ENCODE measurements at places on chromosomes 3 and 15. TPM values are rescaled to one million over a fixed set of nuclear protein-coding genes. Genes with fewer than 3 reads are reported as not detected.

GRCh38 chr3:46829699-46830208 lies 33.5 kb downstream of the MYL3 start:
- DNase-seq, result no peak

GRCh38 chr3:30469133-30469532 lies 137.3 kb upstream of the TGFBR2 start:
- no peak for DNase-seq

GRCh38 chr3:146550743-146551510 lies 6.5 kb upstream of the PLSCR1 start:
- no peak for DNase-seq

GRCh38 chr15:67382723-67383122 lies 128.1 kb downstream of the IQCH start:
- DNase-seq, result no peak

- DNase-seq, result no peak
Measured at GRCh38 chr3:60309539-60310268, 941.5 kb downstream of the FHIT start.

DNA sequence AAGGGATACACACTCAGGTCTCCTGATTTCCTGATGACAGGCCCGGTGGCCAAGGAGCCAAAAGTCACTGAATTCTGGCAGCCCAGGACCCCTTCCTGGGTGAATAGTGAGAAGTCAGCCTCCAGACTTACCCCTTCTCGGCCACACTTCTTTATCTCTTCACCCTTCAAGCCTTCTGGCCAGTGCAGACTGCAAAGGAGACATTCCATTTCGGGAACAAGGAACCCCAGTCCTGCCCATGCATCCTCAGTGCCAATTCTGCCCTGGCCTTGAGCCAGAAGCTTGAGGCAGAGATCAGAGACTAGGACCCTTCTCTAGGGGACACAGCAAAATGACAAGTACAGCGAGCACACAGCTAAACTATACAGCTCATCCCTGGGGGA lies 28.8 kb downstream of the GRAMD2A start:
- no peak for DNase-seq

GRCh38 chr3:51610708-51611107 lies 60.3 kb upstream of the TEX264 start:
- no peak for DNase-seq

DNA sequence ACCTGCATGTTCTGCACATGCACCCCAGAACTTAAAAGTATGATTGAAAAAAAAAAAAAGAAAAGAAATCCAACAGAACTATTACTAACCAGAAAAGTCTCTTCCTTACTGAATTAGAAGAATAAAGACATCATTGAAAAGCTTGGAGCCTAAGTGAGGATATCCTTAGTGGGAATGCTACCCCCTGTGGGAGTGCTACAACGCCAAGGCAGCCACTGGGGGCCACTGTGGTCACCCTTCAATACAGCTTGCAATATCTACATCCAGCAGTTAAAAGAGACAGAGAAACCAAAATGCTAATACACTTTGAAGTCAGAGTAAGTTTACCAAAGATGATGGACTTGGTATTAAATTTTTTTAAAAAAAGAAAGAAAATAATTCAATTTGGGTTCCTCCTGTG lies 292.0 kb downstream of the PLCL2 start:
- no peak for DNase-seq

GRCh38 chr3:152385761-152386160 lies 117.0 kb downstream of the MBNL1 start:
- no peak for DNase-seq

- DNase-seq, result no peak
Measured at GRCh38 chr3:72750405-72750965, 97.8 kb downstream of the SHQ1 start.

- DNase-seq, result no peak
Measured at GRCh38 chr3:152839511-152839910, 4.6 kb downstream of the P2RY1 start.

DNA sequence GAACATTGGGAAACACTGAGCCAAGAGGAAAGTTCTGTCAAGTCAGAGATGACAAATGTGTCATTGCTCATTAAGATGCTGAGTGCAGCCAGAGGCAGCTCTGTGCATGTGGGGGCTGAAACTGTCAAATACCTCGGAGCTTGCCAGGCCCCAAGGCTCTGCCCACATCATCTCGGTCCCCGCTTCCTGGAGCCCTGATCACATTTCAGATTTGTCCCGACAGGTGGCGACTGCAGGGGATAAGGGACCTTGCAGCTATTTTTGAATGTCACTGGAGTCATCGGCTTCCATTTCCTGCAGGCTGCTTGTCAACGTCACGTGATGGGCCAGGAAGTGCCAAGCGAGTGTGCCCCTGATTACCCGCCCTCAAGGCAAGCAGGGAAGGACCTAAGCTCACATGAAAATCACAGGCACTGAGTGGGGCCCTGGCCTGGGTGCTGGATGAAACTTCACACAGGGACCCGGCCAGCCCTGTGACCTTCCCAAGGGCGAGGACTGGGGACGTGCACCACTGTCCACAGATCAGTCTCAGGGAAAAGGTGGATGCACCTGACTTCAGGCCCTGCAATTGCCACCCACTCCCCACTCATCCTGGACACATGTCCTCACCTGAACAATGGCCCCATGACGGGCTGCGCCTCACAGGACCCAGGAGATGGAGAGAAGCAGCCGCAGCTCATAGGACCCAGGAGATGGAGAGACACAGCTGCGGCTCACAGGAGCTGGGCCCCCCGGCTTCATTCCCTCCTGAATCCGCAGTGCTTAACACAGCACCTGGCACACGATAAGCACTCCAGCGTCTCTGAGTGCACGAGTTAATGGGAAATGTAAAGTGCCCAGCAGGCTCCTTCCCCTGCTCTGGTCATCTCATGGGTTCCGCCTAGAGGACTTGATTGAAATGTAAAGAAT lies 73.4 kb downstream of the NUP210 start:
- DNase-seq, result peak; percentile 5

- DNase-seq, result no peak
Measured at GRCh38 chr3:25894101-25894500, 104.2 kb downstream of the OXSM start.

- DNase-seq, result peak; percentile 85
Measured at GRCh38 chr3:137032465-137033120, 74.8 kb downstream of the IL20RB start.

DNA sequence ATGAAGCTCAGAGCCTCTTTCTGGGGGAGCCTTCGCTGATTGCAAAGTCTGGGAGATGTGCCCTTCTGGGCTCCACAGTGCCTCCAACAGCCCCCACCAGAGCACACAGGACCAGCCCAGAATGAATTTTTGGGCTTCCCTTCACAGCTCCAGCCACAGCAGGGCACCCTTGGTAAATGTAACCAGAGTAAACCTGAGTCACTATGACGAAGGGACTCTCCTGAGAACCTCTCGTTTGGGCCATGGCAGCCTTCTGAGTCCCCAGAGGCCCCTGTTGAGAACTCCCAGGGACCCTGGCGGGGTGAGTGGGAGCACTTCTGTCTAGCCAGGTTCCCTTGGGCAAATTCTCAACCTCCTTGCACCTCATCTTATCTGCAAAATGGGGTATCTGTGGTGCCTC lies 20.8 kb downstream of the FAM3D start:
- no peak for DNase-seq

- no peak for DNase-seq
Measured at GRCh38 chr15:65752151-65752700, 39.9 kb downstream of the DENND4A start.

GRCh38 chr15:63805993-63806980 lies 27.5 kb downstream of the HERC1 start:
- DNase-seq, result no peak

DNA sequence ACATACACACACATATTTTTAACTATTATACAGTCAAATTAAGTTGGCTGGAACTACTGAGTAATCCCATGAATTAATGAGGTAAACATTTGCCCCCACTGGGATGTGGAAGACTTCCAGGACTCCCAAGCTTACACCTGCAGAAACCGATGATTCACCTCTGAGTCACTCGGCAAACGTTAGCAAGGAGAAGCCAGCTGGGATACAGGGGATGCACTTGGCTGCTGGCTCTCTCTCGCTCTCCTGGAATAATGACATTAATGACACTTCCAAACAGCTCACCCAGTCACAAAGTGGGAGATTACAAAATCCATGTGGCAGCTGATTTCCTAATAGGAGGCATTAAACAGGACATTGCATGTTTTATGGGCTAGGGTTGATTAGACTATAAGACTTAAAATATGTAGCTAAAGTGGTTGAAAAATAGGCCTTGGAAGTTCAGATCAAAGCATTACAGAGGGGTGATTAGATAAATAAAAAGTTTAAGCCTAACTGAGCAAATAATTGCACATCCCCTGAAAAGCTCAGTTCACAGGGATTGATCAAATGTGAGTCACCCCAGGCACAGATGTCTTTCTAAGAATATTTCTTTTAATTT lies 500.9 kb downstream of the SOX2 start:
- peak; percentile 33 for DNase-seq

DNA sequence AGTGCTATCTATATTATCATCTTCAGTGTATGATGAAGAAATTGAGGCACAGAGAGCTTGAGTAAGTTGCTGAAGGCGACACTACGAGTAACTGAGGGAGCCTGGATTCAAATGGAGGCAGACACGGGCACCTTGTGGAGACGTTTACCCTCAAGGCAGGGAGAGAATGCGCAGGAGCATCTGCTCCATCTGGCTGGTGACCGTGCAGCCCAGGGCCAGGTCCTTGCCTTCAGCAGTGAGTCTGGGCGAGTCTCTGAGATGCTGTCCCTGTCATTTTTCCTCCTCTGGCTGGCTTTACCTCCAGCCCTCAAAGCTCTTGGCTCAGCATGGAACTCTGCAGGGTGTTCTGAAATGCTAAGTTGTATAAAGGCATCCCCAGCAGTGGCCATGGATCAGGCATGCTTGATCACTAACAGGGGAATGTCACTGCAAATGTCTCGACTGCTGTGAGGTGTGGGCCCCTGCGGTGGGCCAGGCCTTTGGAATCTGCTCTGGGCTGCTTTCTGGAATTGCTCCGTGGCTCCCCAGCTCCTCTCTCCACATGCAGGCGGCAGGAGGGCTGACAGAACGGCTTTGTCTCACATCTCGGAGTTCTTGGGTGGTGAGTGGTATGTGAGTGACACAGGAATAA lies 19.7 kb downstream of the SPSB4 start:
- no peak for DNase-seq

DNA sequence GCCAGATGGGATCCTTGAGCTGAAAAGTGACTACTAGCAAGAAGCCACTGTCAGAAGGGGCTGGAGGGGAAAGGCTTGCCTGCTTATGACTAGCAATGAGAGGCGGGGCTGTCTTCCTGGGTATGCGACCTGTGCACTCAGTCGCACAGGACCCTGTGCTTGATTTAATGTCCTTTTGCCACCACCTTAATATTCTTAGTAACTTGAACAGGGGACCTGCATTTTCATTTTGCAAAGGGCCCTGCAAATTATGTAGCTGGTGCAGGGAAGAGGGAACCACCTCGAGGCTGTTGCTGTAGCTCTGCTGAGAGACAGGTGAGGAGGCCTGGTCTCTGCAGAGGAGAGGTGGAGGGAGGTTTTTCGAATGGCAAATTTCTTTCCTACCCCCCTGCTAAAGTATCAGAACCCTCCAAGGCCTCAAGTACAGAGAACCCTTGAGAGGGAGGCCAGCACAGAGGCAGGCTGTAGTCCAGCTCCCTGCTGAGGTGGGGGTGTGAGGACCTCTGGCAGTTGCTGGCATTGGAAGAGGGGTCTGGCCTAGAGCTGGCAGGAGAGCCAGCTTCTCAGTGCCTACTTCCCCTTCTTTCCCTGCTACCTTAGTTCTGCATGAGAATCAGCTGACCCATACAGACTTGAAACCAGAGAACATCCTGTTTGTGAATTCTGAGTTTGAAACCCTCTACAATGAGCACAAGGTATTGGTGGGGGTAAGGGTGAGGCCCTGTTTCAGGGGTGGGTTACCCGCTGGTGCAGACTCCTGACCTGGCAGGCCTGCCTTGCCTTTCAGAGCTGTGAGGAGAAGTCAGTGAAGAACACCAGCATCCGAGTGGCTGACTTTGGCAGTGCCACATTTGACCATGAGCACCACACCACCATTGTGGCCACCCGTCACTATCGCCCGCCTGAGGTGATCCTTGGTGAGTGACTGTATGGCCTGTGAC lies 11.4 kb downstream of the CLK3 start:
- no peak for DNase-seq

DNA sequence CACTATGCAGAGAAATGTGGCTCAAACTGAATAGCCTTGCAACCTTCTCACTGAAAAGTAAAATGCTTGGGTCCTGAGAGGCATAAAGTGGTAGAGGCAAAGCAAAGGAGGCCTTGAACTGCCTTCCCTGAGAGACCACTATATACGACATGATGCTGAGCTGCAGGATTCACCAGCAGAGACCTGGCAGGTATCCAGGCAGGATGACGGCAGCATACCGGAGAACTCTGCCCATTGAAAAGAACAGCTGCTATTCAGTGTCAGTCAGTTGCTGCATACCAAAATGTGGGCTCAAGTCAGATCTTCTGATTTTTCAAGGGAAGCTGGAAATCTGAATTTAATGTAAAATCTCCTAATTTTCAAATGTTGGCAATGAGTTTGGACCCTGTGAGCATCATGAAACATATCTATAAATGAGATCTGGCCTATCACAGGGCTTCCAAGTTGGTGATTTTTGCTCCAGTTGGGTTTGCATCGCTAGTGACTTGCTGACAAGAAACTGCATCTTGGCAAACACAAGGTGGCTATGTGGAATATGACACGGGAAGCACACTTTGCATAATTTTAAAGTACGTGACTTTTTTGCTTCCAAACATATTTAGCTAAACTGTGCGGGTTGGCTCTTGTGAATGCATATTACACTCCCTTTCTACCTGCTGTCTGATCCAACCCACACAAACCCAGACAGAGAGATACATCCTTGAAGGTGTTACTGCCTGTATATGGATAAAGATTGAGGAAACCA lies 529.0 kb downstream of the AGBL1 start:
- DNase-seq, result no peak

DNA sequence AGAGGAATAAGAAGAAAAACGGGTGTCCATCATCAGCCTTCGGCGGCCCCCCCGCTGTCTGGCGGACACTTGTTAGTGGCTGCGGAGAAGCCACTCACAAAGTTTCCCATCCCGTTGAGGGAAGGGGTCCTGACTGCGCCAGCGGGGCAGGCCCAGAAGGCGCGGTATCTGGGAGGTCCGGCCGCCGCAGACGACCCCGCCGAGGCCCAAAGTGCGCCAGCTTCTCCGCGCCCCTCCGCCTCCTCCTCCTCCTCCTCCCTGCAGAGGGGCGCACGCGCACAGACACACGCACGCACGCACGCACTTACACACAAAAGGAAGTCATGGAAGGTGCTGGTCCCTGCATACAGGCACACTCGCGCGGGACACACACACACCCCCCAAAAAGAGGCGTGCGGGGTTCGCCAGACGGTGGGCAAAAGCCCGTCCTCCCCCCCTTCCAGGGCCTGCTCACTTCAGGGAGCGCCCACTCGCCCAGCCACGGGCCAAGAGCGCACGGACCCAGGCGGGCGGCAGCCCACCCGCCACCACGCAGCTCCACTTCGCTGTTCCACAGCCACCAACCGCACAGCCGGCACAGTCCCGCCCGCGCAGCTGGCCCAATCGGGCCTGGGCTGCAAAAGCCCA lies 18.0 kb downstream of the ZNF148 start:
- DNase-seq, result peak; percentile 25

GRK7 gene
- total RNA-seq, result not detected

CCR8 gene
- not detected for total RNA-seq

ZSCAN2 gene
- total RNA-seq, result 4.1 TPM

GUCA1C gene
- not detected for total RNA-seq

PLA2G4E gene
- not detected for total RNA-seq

GOLGA6L10 gene
- 0.20 TPM for total RNA-seq

ZNF620 gene
- 1.5 TPM for total RNA-seq

SEMA5B gene
- 16.5 TPM for total RNA-seq

GABRA5 gene
- total RNA-seq, result not detected

RLBP1 gene
- not detected for total RNA-seq

PTH1R gene
- total RNA-seq, result 13.8 TPM

MYL3 gene
- total RNA-seq, result 9.6 TPM

IGSF11 gene
- 72.3 TPM for total RNA-seq

CLRN1 gene
- total RNA-seq, result not detected
